ENCODE measurements at places on chromosomes 5 and 9.

DNA sequence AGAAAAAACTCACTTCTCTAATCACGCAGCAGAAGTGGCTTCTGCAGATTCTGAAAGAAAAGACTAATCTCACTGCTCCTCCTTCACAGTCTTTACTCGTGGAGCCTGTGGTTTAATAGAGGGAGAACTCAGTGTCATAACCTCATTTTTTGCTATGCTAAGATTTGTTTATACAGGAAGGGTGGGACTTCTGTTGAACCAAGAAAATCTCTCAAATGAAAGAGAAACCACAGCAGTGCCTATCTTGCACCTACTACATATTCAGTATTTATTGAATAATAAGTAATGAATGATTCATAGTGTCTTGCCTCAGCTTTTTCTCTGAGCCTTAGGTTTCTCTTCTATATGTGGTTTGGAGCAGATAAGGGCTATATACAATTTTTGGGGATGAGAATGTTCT lies 136.1 kb upstream of the DMAC1 start:
- no peak for DNase-seq

DNA sequence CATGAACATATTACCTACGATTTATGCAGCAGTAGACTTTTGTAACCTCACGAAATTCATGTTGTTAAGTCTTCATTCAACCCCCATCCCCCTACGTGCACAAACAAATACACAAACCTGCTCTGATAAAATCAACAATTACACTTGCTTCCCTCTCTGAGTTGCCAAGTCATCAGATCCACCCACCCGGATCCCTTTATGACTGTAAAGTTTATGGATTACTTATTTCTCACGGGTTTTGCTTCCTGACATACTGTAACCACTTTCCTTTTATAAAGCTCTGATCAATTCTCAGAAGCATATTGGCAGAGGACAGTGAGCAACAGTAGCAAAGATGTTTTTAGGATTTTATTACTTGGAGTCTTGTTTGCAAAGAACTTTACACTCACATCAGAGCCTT lies 70.5 kb downstream of the MLLT3 start:
- no peak for DNase-seq

DNA sequence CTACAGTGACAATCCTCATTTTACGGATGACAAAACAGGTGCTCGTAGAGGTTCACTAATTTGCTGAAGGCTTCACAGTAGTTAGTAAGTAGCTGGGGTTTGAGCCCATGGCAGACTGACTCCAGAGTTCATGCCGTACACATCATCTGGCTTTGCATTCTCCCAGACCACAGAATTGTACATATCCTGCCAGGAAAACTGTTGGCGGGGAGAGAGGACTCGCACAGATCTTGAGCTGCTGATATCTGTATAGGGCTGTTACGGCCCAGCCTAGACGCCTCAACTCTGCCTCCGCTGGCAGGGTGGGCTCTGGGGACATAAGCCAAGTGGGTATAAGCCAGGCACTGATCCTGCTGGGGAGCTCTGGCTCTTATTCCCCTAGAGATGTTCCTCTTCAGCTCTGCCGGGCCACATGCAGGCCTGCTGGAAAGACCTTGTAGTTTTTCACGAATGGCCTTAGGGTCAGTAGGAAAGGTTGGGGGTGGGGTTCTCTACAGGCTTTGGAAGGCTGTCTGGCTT lies 16.3 kb downstream of the LARP1 start:
- peak; percentile 85 for DNase-seq

DNA sequence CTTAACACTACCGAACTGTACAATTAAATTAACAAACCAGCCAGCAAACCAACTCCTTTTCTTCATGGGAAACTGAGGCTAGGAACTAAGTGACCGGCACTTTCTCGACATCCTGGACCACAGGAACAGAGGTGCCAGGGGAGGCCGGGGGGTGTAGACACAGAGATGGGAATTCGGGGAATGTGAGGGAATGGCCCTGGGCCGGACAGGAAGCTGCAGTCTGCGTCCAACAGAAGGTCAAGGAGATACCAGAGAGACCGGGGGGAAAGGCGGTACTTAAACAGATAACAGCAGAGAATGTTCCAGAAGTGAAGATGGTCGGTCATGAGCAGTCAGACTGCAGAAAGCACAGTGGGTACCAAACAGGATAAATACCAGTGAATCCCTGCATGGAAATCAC lies 40.3 kb downstream of the DBH start:
- DNase-seq = no peak

DNA sequence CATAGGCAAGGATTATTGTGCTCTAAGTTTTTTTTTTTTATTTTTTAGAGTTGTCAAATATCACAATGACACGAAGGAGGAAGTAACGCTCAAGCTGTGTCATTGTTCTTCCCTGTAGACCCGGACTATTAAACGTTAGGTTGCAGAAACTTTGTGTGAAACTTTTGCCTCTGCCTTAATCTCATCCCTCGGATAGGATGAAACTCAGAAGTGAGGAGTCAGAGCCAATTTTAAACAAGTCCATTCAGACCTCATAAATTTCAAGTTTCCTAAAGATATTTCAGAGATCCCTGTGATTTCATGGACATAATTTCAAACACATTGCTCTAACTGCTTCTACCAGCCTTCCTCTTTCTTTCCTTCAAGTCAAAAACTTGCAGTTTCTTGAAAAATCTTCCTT lies 98.7 kb upstream of the C6 start:
- DNase-seq = no peak

- DNase-seq = no peak
Measured at GRCh38 chr9:7823651-7824050, 24.1 kb upstream of the DMAC1 start.

GRCh38 chr5:110288766-110289511 lies 437.5 kb downstream of the TMEM232 start:
- DNase-seq = peak; percentile 8

- no peak for DNase-seq
Measured at GRCh38 chr5:57102905-57103255, 71.0 kb upstream of the GPBP1 start.

DNA sequence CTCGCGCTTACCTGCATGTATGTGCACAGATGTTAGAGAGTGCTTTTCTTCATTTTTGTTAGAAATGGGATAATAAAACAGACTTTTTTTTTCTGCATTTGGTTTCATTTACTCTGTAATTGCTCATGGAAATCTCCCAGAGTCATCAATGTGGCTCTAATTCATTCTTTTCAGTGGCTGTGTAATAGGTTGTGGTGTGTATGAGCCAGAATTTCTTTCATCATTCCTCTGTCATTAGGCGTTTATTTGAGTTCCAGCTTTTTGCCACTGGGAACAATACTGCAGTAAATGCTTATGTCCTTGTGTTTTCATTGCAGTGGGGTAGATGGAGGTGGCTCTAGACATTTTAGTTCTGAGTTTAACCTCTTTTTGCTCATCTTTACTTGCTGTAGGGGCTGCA lies 118.9 kb downstream of the NXNL2 start:
- peak; percentile 29 for DNase-seq

- DNase-seq = no peak
Measured at GRCh38 chr5:163789870-163790269, 284.5 kb downstream of the MAT2B start.

DNA sequence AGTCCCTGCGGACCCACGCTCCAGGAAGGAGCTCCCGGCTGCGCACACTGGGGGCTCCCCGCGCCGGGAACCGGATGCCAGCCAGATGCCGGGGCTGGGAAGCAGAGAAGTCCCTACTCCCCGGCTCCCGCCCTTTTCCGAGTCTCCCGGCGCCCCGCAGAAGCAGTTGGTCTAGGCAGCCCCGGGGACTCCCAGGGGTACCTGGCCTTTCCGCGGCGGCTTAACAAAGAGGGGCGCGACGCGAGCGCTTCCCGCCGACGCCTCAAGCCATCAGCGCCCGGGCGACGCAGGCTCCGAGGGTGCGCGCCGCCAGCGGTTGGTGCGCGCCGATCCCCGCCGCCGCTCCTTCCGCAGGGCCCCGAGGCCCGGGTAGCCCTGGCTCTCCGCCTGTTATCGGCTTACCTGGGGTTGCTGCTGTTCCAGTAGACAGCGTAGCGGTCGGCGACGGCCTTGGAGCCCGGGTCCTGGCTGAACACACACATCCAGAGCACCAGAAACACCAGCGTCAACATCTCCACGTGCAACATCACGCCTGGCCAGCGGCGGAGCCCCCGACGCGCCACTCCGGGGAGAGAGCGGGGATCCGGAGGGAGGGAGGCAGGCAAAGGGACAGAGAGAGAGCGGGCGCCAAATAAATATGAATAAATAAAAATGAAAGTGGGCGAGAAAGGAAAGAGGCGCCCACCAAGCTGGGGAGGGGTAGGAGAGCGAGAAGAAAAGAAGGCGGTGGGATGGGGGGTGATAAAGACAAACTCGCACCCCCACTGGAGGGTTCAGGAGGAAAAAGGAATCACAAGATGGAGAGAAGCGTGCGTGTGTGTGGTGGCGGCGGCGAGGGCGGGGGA lies 428 bp downstream of the EFNA5 start:
- peak; percentile 83 for DNase-seq

DNA sequence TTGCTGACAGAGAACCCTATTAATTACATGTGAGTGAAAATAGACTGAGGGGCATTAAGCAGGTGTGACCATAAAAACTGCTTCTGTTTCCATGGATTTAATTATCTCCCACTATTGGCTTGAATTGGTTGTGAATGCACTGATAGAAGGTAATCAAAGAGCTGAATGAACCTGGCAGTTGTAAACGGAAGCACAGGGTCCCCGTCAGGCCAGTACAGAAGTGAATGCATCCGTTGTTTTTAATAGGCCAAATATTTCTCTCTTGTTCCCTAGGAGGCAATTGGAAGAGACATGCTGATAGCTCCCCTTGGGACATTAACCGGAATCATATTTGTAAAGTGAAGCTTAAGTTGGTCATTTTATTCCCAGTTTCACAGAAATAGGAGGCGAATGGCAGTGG lies 147.0 kb downstream of the CAVIN4 start:
- DNase-seq = peak; percentile 59

DNA sequence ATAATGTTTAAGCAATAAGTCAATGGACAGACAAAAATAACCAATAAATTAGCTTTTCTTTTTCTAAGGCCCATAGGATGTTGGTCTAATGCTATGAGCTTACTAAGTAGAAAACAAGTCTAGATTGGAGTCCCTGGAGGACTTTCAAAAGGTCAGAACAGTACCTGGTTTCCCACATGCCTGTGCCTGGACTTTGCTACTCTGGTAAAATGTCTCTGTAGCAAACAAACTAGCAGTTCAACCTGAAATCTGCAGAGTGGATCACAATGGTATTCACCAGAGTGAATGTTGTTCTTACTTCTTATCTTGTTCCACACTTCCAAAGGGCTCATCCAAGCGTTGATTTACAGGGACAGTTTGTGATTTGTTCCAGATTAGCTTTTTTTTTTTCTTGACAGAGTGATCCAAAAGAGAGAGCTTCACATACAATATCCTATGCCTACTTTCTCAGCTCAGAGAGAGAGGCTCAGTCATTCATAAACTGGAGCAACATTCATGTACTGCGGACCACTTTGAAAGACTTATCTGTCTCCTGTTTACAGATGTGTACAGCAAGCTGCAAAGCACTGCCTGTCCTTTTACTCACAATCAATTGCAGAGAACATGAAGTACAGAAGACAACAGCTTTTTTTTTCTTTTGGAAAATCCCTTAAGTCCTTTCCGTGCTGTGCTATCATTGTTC lies 466.1 kb downstream of the SPATA31D1 start:
- no peak for DNase-seq

- DNase-seq = no peak
Measured at GRCh38 chr9:107584186-107584585, 94.6 kb upstream of the KLF4 start.

GRCh38 chr9:18492612-18493011 lies 18.7 kb downstream of the ADAMTSL1 start:
- DNase-seq = no peak

DNA sequence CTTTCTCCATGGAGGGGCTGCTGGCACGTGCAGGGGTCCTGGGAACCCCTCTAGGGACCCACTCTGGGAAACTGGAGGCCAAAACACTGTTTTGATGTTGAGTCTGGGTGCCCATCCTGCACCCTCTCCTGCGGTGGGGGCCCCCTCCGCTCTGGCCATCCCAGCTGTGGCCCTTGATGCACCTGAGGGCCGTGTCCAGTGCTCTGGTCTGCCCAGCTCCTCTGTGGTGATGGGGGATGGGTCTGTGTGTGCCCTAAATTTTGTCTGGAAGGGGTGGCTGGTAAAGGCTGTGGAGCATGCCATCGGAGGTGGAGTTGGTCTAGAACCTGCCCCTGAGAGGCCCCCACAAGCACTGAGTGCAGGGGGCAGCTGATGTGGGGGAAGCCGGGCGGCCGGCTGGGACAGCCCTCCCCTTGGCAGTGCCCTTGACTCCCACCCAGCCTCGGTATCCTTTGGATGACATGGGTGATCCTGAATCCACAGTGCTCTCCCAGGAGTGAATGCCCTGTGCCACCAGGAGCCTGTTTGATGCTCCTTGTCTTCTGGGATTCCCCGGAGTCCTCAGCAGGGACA lies 26.3 kb downstream of the AHRR start:
- DNase-seq = no peak

- DNase-seq = no peak
Measured at GRCh38 chr5:113900816-113901215, 387.3 kb downstream of the YTHDC2 start.

DNA sequence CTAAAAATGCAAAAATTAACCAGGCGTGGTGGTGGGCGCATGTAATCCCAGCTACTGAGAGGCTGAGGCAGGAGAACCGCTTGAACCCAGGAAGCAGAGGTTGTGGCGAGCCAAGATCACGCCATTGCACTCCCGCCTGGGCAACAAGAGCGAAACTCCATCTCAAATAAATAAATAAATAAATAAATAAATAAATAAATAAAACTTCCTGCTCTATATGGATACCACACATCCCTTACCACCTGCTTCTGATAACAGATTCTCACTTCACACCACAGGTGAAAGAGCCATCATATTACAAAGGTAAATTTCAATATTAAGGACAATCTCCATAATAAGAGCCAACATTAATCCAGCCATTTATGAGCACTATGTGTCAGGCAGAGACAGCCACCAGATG lies 9.4 kb upstream of the PWWP2A start:
- DNase-seq = no peak

DNA sequence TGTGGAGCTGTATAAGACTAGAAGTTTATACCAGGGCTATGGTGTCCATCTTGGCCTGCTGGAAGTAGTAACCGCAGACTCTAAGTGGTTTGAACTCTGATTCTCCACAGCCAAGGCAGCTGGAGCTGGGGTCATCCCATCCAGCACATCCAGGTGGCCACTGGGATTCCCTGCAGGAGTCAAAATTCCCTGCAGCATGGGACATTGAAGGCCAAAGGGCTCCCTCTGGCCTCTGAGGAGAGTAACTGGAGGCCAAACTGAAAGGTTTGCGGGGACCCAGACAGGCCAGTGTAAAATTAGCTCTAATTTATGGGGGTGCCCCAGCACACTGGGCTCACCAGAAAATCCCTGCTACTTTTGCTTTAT lies 12.2 kb upstream of the PRXL2C start:
- DNase-seq = no peak

GRCh38 chr9:73038089-73038509 lies 85.2 kb upstream of the ALDH1A1 start:
- DNase-seq = no peak

Data from eye (tissue), 1 donor.